ENCODE measurements at places on chromosomes 2 and 18.
A peak's percentile ranks its signal among the peaks of the same experiment; 100 is the strongest.

DNA sequence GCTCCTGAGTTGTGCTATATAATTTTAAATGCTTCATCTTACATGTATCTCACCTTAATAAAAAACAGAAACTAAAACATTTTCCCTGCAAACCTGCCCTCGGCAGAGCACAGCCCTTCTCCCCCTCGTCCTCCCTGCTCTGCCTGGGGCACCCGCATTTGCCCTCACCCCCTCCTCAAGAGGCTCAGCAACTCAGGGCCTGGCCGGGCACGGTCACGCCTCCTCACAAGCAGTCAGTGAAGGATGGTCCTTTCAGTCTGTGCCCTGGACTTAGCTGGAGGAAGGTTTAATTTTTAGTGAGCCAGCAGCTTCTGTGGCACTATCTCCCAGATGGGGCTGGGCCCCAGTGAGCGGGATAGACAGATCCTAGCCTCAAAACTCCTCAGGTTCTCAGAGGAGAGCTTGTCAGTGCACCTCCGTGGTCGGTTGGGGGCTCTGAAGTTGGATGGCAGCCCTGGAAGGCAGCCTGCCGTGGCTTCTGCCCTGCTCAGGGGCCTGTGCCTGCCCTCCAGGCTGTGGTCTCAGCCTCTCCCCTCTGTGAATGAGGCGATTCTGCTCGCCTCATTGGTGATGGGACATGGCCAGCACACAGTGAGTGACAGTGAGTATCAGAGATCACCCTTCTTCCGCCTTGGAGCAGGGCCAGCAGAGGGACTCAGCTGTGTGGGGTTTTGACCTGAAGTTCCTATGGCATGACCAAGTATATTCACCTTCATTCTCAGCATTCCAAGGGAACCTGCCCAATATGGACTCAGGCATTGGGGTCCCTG is 56.3 kb upstream of the AFF3 start:
- no peak for DNase-seq

GRCh38 chr2:27126252-27126710 is 2.7 kb downstream of the ABHD1 start:
- no peak for DNase-seq

DNA sequence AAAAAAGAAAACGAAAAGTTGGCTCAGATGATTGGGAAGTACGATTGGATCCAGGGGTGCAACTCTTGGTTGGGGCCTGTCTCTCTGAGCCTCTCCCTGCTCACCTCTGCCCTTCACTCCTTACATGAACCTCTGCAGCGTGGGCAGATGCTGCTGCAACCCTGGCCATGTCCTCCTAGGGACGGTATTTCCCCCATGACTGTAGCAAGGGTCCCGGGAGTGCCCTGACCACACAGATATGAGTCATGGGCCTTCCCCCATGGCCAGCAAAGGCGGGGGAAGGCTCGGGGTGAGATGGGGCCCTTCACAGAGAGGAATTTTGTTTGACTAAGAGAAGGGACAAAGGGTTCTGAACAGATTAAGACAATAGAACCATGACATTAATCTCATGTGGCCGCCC is 129.0 kb downstream of the NCK2 start:
- DNase-seq: no peak

DNA sequence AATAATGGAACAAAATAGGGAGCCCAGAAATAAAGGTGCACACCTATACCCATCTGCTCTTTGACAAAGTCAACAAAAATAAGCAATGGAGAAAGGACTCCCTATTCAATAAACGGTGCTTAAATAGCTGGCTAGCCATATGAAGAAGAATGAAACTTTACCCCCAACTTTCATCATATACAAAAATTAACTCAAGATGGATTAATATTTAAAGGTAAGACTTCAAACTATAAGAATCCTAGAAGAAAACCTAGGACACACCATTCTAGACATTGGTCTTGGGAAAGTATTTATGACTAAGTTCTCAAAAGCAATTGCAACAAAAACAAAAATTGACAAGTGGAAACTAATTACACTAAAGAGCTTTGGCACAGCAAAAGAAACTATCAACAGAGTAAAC is 139.1 kb downstream of the DNAH7 start:
- no peak for DNase-seq

DNA sequence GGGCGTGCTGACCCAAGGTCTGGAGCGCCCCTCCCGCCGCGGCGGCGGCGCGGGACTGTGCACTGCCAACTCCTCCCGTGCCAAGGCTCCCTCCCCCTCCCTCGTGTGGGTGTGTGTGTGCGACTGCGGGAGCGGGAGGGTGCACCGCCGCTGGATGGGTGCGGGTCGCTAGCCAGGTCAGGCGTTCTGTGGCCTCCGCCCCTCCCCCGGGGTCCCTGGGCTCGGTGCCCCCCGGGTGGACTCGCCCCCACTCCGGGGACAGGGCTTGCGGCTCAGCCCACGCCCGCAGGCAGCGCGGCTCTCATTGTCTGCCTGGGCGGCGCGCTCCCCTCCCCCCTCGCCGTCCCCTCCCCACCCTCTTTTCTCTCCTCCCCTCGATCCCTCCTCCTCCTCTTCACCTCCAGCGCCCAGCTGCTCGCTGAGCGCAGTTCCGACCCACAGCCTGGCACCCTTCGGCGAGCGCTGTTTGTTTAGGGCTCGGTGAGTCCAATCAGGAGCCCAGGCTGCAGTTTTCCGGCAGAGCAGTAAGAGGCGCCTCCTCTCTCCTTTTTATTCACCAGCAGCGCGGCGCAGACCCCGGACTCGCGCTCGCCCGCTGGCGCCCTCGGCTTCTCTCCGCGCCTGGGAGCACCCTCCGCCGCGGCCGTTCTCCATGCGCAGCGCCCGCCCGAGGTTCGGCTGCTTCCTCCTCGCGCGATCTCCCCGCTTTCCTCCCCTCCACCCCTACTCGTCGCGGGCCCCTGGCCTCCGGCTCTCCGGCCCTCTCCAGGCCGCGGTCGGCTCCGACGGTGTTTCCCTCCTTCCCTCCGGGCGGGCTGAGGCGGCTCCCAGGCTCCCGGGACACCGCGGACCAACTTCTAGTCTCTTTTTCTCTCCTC is at the start of gene GATA6:
Gene GATA6 (plus strand): TSS at position 579 of the 878 bp plus-strand sequence. CDS start 1,556 bp downstream, outside the sequence.
- DNase-seq: peak; percentile 74

- no peak for DNase-seq
Measured at GRCh38 chr2:241067501-241068135, 34.5 kb downstream of the MTERF4 start.

DNA sequence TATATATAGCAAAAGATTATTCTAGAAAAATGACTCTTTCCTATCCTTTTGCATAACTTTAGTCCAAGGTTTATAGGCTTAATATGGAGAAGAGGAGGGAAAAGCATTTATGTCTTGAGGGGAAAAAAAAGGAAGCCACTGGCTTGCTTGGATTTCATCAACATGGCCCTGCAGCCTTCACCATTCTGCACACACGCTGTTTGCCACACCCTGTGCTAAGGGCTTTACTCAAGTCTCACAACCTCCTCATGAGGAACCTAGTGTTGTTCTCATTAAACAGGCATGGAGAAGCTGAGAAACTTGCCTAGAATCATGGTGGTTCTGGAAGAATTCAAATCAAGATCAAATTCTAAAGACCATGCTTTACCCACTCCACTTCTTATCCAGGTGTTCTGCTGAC is 117.3 kb upstream of the TTC39C start:
- DNase-seq: no peak

GRCh38 chr18:32634876-32635431 is 137.9 kb downstream of the KLHL14 start:
- DNase-seq: no peak
